Activated CD4-positive, alpha-beta T cell treated with anti-CD3 and anti-CD28 coated beads, Interleukin-2, amount 50 U/mL, for 24 hours (primary cell): ENCODE measurements at places on chromosomes 5 and 9.

DNA sequence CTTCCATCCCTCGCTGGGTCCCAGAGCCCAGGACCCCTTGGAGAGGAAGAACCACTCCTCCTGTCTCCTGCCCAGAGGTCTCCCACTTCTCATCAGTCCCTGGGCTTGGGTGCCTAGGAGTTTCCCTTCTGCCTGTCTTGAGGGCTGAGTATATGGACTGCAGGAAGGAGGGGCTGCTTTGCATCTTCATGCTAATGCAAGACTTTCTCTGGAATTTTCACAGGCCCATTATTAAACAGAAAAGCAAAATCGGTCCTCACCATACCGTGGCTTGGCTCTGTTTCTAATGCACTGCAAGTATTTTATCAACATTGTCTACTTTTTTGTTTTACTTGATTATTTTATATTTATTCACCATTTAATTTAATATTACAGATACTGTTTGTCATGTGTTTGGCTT lies 34.5 kb downstream of the TRIO start:
- DNase-seq: no peak

DNA sequence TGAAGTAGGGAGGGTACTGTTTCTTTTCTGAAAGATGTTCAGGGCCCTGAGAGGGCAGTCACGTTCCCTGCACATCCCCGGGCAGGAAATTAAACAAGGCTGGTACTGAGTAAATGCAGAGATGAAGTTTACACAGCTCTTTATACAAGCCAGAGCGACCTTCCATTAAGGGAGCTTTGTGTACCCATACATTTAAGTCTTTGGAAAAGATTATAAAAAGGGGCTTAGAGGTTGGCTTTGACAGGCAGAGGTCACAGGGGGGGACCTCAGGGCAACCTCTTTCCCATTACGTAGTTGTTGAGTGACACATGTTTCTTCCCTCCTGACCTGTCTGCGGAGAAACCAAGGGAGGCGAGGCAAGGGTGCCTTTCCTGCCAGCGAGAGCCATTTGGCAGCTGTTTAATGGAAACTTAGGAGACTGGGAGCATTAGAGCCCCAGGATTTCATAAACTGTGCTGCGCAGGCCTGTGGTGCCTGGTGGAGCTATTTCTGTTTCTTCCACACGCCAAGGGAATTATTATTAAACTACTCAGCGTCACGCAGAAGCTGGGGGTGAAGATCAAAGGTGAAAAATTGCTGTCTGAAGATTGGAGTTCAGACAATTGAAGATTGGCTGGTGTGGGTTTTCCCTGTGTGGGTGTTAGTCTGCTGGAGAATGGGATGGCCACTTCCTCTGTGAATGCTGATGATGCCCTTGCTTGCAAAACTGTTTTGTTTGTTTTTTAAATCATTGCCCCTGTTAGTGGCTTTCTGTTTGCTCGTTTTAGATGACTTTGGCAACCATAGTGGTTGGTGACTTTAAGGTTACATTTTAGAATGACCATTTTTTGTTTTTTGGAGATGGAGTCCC lies 3.2 kb upstream of the SMIM32 start:
- no peak for DNase-seq

- no peak for DNase-seq
These were observed 48.1 kb downstream of the ITGA2 start for GRCh38 chr5:53037141-53037859.

GRCh38 chr5:151781201-151781600 lies 9.4 kb downstream of the G3BP1 start:
- DNase-seq: no peak

DNA sequence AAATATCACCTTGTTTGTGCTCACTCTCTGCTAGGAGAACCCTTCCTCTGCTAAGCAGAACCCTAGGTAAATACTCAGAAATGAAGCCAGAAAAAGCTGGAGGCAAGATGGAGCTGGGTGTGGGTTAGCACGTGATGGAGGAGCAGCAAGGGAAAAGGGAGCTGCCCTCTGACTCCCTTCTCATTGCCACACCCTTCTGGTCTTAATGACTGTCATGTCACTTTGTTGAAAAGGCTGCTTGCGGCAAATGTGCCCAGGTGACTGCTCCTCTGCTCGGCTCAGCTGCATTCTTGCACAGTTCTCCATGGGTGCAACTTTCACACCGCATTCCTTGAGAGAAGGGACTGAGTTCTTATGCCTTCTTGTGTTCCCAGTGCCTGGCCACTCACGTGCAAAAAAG lies 36.4 kb upstream of the TBC1D2 start:
- DNase-seq: no peak

DNA sequence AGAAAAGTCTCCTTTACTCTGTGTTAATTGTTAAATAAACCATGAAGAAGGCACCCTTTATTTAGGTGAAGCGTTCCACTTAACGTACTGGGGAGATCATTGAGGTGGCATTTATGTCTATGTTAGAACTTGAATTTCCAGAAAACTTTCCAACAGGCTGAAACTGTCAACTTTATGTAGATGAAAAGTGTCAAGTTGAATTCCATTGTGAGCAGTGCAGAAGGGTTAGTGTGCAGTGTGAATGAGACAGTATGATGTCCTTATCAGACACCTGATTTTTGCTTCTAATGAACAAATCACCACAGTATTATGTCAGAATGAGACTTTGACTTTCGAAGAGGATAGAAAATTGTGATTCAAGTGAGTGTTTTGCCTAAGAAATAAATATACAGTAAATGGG lies 761.6 kb upstream of the SEMA6A start:
- no peak for DNase-seq

- no peak for DNase-seq
These were observed 54.4 kb upstream of the PPARGC1B start for GRCh38 chr5:149675610-149676201.

DNA sequence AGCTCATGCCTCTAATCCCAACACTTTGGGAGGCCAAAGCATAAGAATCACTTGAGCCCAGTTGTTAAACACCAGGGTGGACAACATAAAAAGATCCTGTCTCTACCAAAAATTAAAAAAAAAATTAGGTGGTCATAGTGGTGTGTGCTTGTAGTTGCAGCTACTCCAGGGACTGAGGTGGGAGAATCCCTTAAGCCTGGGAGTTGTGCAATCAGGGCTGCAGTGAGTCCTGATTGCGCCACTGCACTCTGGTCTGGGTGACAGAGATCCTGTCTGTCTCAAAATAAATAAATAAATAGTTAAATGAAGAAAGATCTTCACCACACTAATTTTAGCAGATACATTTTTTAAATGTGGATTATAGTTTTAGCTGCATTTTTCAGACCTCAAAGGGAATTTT lies 433.2 kb downstream of the MAT2B start:
- DNase-seq: no peak

DNA sequence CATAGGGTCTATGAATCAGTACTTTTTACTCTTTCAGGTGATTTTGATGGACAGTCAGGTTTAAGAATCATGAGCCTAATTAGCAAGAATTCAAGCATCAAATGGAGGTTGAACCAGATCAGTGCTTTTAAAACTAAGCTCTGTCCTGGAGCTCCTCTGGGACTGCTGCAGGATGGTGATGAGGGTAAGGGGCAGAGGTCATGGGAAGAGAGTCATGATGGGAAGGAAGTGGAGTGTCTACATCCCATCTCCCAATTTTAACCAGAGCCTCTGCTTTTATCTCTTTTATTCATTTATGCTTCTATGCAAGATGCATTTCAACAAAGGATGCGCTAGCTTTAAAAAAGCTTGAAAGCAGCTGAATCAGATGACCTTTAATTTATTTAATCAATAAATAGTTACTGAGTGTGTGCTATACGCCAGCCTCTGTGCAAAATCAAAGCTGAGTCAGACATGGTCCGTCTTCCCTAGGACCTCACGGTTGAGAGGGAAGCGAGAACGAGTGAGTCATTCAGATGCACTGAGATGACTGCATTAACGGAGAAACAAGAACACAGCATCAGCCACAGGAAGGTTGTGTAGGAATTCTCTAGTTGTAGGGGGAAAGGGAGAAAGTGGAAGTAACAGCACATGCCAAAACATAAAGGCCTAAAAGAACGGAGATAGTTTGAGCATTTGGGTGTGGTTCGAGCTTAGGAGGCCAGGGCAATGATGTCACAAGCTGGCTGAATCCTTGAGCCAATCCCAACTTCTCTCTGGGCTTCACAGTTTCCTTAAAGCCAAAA lies 441.6 kb upstream of the BRINP1 start:
- DNase-seq: no peak

- no peak for DNase-seq
These were observed 320.4 kb upstream of the CCNH start for GRCh38 chr5:87732875-87733768.

DNA sequence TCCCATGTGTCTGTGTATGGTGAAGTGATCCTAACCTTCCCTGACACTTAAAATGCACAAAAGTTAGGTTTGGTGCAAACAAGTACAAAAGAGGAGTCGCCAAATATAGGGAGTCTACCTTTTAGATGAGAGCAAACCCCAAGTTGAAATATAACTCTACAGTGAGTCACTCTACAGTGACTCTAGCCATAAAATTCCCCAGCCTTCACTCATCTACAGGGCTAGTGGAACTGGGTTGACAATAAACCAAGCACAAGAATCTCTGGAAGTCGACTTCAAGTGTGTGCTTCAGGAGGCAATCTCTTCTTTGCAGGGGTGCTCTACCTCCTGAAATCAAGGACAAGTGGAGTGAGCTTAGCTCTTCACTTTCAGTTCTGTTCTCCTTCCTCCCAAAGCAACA lies 3.3 kb downstream of the SHISAL2B start:
- no peak for DNase-seq

- DNase-seq: no peak
These were observed 431.9 kb downstream of the DMAC1 start for GRCh38 chr9:7367726-7368125.

DNA sequence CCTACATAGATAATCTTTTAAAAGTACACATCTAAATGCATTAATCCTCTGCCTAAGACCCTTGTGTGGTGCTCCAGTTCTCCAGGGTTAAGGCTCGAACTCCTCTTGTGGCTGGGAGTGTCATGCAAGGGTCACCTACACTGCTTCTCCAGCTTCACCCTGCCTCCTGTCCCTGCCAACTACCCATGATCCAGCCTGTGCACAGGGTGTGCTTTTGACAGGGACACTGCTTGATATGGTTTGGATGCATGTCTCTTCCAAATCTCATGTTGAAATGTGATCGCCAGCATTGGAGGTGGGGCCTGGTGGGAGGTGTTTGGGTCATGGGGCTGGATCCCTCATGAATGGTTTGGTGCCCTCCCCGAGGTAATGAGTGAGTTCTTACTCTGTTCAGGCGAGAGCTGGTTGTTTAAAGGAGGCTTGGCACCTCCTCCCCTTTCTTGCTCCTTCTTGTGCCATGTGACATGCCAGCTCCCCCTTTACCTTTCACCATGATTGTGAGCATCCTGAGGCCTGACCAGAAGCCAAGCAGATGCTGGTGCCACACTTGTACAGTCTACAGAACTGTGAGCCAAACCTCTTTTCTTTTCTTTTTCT lies 48.5 kb downstream of the SLC22A5 start:
- DNase-seq: no peak

DNA sequence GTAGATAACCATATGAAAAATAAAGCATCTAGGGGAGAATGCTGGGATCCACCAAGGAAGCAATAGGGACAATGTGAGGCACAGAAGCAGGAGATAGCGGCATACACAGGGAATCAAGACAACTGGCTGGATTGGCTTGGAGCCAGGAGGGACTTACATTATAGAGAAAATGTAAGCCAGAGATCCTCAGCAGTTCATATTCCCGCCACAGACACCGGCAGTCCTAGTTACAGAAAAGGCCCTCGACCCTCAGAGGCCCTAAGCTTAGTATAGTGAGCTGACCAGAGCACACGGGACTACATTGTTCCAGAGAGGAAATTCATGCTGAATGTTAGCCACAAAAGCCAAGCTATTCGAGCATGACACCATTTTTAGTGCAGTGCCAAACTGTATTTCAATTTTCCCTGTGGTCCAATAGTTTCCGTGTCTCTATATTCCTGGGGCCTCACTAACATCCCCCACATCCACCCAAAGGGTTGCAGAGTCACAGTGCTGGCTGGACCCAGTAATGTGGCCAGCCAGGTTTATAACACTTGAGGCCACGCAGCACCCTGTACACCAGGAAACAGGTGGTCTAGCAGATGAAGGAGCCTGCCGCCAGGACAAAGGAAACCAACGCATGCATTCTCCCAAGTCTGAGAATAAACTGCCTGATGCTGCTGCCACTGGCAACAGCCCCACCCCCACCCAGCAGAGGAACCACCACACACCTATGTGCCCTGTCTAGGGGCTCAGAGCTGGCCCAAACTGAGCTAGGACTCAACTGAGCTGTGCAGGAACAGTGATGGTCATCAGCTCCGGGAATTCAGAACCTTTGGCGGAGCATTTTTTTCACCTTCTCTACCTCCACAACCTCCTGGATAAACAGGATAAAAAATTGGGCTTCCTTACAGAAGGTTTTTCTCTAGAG lies 693.2 kb upstream of the CHD1 start:
- no peak for DNase-seq

DNA sequence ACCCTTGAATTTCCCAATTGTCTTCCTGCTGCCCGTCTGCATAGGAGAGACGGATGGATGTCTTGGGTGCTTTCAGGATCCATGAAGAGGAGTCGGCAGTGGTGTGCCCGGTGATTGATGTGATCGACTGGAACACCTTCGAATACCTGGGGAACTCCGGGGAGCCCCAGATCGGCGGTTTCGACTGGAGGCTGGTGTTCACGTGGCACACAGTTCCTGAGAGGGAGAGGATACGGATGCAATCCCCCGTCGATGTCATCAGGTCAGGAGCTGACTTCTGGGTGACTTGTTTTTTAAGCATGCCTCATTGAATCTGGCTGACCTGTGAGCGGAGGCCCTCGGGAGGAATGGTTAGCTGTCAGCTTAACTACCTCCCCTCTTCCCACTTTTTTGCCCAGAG lies 24.2 kb downstream of the GALNT12 start:
- no peak for DNase-seq

GRCh38 chr5:147613359-147613758 lies 103.5 kb upstream of the DPYSL3 start:
- DNase-seq: no peak

DNA sequence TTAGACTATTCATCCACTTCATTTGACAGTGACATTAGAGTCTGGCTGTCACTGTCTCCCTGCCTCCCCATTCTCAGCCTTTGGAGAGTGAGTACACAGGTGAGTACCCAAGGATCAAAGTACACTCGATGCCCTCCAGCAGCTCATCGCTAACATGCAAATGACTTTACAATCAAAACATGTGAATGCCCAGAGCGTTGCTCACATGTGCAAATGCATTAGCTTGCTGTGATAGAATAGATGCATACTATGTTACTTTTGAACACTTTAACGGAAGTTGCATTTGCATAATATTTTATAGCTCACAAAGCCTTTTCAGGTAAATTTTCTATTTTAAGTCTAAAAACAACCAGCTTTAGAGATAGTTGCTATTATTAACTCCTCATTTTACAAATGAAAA lies 107.6 kb downstream of the SYK start:
- no peak for DNase-seq

GRCh38 chr9:136996361-136997292 lies at the start of gene CLIC3:
CLIC3 (minus strand) TSS chr9:136996568; CDS start chr9:136996543, 25 bp downstream.
- DNase-seq: no peak

GRCh38 chr5:1536871-1537602 lies 13.3 kb upstream of the LPCAT1 start:
- DNase-seq: no peak

- no peak for DNase-seq
These were observed 252.5 kb upstream of the GAS1 start for GRCh38 chr9:87199782-87200181.

- no peak for DNase-seq
These were observed 190.5 kb downstream of the LURAP1L start for GRCh38 chr9:12965303-12965702.

GRCh38 chr5:146519554-146519953 lies 3.6 kb upstream of the GPR151 start:
- no peak for DNase-seq
